GM12864 (cell line): ENCODE measurements at places on chromosomes 11 and 22.

- DNase-seq, result no peak
These were observed 61.6 kb downstream of the SIK2 start for GRCh38 chr11:111663820-111664219.

- no peak for DNase-seq
These were observed 61.6 kb upstream of the PTPN5 start for GRCh38 chr11:18853086-18853720.

GRCh38 chr11:103953797-103954486 is 82.5 kb upstream of the DDI1 start:
- DNase-seq, result no peak

DNA sequence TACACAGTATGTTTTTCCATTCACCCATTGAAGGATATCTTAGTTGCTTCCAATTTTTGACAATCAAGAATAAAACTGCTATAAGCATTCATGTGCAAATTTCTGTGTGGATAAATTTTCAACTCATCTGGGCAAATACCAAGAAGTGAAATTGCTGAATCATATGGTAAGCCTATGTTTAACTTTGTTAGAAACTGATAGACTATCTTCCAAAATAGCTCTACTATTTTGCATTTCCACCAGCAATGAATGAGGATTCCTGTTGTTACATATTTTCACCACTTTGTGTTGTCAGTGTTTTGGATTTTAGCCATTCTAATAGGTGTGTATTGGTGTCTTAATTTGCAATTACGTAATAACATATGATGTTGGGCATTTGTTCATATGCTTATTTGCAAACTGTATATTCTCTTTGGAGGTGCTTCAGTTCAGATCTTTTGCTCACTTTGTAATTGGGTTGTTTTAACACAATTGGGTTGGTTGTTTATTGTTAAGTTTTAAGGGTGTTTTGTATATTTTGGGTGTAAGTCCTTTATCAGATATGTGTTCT is 49.2 kb upstream of the FAM181B start:
- no peak for DNase-seq

DNA sequence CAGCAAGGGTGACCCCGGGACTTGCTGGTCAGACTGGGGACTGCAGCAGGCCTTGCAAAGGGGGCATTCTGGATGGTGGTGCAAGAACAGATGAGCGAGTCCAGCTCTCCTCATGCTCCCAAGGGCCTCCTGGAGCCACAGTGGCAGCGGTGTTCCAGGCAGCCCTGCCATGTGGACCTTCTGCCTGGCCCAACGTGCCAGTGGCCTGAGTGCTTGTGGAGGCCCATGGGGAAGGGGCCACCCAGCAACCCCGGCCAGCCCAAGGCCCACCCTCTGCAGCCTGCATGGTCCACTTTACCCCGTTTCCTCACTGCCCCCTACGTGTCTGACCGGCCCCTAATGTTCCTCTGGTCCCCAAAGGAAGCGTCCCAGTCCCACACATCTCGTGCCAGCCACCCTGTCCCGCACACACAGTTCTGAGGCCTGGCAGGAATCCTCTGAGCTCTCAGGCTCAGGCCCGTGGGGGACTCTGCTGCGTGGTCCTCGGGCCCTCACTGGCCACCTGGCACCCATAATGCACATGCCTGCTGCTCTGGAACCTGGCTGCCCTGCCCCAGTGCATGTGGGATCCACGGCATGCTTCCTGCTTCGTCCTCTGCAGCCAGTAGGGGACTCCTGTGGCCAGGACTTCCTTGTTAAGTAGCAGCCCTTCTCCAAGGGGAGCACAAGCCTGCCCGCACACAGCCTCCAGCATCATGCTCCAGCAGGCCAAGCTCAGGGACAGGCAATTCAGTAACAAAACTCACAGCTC is 85.5 kb downstream of the DGCR2 start:
- DNase-seq, result no peak

- DNase-seq, result no peak
These were observed 343.9 kb downstream of the DYNC2H1 start for GRCh38 chr11:103453126-103453525.

DNA sequence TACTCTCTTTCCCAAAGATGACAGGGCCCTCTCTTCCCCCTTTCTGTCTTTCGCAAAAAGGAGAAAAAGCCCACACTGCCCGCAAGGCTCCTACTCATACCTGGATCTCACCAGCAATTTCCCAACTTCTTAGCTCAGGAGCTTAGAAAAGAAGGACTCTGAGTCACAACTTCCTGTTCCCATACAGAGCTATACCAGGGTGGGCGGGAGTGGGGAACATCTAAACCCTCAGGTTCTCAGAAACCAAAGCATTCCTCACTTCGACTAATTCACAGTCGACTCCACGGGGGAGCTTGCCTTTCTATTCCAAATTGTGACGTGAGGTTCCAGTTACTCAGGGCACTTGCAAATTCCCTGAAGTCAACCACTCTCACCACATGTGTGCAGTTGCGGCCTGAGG is 61.9 kb downstream of the MTNR1B start:
- DNase-seq, result no peak

DNA sequence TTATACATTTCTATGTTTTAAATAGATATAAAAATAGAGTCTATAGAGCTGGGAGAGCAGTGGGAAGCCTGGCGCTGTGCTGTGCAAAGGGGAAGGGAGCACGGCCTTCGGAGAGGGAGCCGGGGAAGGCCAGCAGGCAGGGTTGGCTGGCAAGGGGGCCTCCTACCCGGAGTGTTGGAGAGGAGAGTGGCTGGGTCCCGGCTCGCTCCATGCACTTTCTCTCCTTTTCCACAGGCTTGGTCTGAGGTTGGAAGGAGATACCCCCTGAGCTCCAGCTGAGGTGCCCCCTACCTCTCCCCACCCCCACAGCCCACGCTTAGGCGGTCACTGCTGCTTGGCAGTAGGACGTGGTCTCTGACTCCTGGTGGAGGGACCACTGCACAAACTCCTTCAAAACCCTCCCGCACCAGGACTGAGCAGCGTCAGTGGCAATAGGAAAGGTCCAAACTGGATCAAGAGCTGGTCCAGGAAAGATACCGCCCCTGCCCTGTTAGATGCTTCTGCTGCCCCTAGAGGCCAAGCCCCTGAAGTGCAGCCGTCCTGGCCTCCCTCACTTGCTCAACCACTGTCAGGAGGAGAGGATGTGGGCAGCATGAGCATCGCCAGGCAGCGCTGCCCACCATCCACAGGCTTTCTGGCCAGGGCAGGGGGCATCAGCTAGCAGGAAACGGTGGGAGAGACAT is 52.9 kb downstream of the SYT13 start:
- peak; percentile 5 for DNase-seq

DNA sequence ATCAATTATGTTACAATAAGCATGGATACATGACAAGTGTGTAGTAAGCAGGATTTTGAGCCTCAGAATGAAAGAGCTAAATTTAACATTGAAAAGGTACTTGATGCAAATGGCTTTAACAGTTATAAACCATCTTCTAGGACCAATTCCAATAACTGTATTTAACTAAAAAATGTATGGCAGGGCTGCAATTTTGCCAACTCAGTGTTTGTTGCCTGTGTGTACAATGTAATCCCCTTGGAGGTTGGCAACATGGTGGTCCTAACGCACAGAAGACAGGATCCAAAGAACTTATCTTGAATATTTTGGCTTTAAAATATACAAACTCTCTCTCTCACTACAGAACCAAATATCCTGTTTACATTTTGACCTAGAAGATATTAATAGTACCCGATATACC is 2314.1 kb downstream of the LRRC4C start:
- no peak for DNase-seq

DNA sequence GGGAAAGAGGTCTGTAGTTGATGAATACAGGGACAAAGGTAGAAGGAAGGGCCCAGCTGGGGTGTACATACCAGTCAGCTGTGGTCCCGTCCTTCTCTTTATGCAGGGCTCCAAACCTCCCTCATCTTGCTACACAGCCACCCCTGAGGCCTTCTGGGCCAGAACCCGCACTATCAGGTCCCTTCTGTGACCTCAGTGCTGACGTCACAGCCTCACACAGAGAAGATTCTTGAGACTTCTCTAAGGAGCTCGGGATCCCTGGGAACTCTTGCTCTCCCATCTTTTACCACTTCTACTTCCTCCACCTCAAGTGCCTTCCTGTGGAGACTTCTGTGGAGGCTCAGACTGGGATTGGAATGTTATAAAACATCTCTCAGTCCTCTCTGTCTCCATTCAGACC is at the start of gene UBQLN3:
UBQLN3 (minus strand) TSS at position 155 of the 400 bp plus-strand sequence. CDS start 399 bp downstream, outside the sequence.
- DNase-seq, result no peak

GRCh38 chr11:32334822-32335221 is 100.5 kb downstream of the WT1 start:
- DNase-seq, result no peak
